COLO829 (cell line): ENCODE measurements at places on chromosomes 12 and 14.

DNA sequence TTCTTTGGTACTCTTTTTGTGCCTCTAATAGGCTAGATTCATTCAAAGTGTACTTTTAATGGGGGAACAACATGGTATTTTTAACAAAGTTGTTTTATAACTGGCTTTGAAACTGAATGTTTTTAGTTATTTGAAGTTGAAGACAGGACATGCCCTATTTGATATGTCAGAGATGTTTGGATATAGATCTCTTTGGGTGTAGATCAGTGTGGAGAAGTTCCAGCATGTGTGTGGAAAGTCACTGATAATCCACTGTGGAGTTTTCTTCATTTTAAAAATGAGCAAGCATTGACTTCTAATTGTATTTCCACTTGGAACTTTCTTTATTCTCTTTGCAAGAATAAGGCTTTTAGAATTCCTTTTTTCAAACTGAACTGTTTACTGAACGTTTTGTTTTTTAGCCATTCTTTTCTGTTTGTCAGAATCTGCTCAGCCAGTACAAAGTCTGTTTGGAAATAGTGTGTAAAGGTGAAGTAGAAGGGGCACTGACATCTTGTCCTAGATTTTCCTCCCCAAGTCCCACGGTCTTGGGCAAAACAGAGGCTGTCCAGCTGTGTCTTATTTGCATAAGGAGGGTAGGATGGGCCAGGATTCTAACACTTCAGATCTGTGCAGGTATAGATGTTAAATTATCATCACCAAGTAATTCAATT is 35.0 kb downstream of the TDP1 start:
- no peak for DNase-seq

DNA sequence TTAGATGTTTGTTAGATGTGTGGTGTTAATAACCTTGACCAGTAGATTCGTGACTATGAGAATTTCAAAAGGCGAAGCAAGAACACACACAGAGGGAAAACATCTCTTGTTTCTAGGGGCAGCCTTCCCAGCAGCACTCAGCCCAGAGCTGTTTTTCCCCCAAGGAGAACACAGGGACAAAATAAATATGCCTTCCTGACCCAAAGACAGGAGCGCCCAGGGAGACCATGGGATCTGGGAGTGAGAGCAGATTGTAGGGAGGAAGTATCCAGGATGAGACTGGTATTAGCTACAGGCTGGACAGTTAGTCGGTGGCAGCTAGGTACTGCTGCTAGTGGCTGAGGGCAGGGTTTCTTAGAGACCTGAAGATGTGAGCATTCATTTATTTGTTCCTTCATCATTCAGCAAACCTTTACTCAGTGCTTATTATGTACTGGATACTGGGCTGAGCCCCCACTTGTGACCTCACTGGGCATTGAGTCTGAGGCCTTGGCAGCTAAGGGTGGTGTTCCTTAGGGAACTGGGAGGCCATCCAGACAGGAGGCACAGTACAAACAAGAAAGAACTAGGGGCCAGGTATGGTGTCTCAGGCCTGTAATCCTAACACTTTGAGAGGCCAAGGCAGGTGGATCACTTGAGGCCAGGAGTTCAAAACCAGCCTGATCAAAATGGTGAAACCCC is 469.8 kb downstream of the ZFP36L1 start:
- no peak for DNase-seq

GRCh38 chr14:95522116-95522515 is 5.7 kb upstream of the SYNE3 start:
- DNase-seq: no peak

DNA sequence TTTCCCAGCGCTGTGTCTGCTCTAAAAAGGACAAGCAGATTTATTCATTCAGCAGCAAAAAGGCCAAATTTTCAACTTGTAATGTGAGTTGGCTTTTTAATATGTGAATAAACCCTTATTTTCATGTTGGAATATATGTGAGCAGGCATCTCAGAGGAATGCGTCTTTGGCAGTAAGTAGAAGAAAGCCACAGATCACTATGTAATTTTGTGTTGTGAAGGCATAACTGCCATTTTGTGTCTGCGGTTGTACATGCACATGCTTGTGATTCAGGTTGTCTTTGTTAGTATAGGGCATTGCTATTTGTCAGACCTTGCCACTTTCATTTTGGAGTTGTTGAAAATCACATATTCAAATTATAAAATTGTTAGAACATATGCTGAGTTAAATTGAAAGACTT is 398.8 kb upstream of the RGS6 start:
- no peak for DNase-seq

DNA sequence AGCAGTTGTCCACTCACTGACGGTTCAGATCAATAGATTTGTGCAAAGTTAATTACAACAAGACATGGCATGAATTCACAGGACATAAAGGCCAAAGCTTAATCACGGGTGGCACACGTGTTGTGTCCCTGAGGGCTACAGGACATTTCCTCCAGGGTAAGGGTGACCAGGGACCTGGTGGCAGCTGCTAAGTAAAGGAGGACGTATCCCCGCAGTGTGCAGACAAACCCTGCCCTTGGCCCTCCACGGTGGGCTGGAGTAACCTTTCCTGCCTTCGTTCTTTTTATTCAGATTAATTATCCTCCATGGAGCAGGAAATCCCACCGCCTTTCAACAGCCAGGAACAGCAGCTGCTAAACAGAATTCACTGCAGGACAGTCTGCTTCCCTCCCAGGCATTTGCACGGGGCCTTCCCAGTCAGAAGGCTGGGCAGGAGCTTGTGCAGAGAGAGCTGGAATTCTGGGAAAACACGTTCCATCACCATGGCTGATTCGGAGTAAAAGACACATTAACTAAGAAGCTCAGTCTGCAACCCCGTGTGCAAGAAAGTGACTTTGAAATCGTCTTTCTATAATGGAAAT is 289.9 kb upstream of the SFSWAP start:
- no peak for DNase-seq
